Aorta (tissue), 5 donors: ENCODE measurements at places on chromosomes 11 and 22. TPM values are rescaled to one million over a fixed set of nuclear protein-coding genes. Genes with fewer than 3 reads are reported as not detected.
A peak's percentile ranks its signal among the peaks of the same experiment; 100 is the strongest.

DNA sequence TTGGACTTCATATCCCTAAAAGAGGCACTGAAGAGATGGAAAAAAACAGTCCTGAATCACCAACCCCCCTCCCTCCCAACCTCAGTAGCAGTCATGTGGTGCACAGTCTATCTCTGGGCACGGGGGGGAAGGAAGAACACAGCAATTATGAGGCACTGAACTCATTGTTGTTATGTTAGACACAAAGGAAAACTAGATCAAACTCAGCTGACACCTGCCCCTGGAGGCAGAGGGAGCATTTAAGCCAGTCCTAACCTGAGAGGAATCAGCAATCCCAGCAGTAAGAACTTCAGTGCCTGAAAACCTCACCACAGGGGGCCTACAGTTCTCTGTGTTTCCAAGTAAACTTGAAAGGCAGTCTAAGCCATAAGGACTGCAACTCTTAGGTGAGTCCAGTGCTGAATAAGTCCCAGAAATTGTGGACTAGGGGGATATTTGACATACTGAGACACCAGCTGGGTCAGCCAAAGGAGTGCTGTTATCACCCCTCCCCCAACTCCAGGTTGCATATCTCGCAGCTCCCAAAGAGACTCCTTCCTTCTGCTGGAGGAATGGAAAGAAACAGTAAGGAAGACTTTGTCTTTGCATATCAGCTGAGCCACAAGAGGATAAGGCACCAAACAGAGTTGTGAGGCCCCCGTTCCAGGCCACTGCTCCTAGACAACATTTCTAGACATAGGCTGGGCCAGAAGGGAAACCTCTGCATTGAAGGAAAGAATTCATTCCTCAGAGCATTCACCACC, 72.5 kb downstream of the GLYATL1 start:
- no peak for DNase-seq

DNA sequence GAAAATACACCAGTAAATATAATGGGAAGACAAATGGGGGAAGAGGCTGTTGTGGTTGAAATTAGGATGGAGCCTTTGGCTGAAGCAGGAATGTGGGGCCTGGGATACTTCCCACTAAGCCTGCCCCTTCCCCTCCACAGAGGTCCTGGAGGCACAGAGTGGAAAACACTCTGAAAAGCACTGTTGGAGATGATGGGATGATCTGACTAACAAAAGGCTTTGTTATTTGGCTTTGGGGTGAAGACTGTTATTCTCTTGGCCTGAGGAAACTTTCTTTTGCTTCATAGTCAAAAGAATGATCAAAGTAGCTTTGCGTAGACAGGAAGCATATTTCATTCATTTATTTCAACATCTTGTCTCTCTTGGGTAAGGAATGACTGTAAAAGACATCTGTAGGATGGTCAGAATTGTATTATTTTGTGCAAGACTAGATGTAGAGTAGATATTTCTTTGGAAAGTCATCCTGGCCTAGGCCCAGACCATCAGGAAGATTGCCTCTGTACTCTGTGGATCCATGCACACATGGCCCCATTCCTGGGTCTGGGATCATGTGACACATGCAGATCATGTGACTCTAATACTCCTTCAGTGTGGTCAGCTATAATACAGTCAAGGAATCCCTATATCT, 111.4 kb downstream of the SPON1 start:
- DNase-seq: no peak

DNA sequence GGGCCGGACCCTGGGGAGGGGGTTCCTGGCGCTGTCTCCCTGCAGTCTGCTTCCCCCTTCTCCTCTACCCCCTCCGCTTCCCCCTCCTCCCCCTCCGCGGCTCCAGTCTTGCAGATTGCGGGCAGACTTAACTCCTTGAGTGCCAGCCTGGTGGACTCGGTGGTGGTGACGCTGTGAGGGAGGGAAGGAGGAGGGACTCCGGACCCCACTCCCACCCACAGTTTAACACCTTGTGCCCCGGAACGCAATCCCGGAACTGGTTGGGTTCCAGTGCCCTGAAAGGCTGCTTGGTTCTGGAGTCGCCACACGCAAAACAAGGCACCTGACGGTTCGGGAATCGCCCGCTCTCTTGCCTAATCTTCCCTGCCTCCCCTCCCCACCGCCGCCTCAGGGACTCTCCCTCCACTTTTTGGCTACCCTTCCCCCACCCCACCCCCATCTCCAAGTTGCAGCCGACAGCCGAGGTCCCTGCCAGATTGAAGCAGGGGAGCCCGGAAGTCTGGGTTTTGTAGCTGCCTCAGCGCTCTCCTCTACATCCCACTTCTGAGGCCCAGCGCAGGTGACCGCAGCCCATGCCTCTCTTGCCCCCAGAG, 3.9 kb upstream of the BCL9L start:
- DNase-seq: peak; percentile 93

GRCh38 chr11:75267171-75267970, 26.8 kb downstream of the TPBGL start:
- DNase-seq: peak; percentile 65

DNA sequence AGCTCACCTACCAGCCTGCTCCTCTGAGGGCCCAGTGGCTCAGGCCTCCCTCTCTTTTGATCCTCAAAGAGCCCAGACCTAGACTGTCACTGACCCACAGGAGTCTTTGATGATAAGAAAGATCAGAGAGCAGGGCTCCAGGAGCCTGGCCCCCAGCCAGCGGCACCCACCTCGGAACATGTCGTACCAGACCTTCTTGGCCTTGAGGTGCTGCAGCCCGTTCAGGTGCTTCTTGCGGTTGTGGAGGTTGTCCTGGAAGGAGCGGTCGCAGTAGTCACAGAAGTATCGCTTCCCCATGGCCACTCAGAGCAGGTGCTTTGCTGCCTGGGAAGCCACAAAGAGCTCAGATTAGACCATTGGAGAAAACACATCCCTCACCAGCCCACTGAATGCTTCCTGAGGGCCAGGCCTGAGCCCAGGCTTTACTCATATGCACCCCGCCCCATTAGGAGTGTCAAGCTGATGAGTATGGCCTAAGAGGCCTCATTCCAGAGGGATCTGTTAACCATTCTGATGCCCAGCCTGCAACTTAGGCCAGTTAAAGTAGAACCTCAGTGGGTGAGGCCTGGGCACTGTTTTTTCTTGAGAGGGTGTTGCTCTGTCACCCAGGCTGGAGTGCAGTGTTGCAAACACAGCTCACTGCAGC, 18.4 kb downstream of the ZMAT5 start:
- no peak for DNase-seq

- no peak for DNase-seq
These were observed 3.0 kb downstream of the RASSF10 start for GRCh38 chr11:13012056-13012661.

GRCh38 chr11:93622043-93622442, 39.4 kb upstream of the CEP295 start:
- DNase-seq: no peak

- DNase-seq: no peak
These were observed 146.8 kb downstream of the DBX1 start for GRCh38 chr11:20013346-20014066.

- no peak for DNase-seq
These were observed 14.5 kb upstream of the CYP2R1 start for GRCh38 chr11:14906578-14906977.

DNA sequence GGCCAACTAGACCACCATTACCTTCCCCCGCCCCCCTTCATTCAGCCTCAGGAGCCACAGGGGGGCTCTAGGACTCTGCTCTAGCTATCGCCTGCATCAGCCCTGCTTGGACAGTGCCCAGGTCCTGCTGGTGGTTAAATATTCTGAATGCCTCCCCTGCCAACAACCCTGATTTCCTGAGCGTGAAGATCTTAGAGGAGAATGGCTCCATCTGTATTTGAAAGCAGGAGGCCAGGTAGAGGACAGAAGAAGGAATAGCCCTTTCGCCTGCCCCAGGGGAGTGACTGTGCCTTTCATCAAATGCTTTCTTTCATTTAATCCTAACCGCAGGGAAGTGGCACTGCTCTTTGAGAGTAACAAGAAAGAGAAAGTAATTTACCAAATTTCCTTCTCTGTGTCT, 69.2 kb downstream of the ISX start:
- DNase-seq: no peak

- DNase-seq: no peak
These were observed 40.6 kb upstream of the ARL14EP start for GRCh38 chr11:30282289-30282631.

- no peak for DNase-seq
These were observed 2.9 kb downstream of the AP5B1 start for GRCh38 chr11:65777821-65778361.

DNA sequence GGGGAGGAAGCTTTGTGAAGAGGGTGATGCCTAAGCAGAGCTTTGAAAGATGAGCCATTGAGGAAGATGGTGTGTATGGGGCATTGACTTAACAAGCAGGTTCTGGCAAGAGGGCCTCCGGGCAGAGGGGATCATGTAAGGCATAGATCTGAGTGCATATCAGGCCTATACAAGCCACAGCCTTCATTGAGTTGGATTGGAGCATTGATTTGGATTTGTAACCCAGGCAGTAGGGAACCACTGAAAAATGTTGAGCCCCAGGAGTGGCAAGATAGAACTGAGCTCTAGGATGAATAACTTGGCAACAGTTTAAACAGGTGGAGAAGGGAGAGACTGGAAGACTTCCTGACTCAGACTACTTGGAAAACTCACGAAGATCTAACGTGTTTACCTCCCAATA, 21.4 kb downstream of the PANX1 start:
- DNase-seq: no peak

- DNase-seq: no peak
These were observed 59.3 kb downstream of the RAB30 start for GRCh38 chr11:83012168-83013067.

GRCh38 chr11:122673701-122674100, 18.2 kb downstream of the UBASH3B start:
- DNase-seq: no peak

- no peak for DNase-seq
These were observed 97.7 kb downstream of the MPPED2 start for GRCh38 chr11:30488304-30488998.

DNA sequence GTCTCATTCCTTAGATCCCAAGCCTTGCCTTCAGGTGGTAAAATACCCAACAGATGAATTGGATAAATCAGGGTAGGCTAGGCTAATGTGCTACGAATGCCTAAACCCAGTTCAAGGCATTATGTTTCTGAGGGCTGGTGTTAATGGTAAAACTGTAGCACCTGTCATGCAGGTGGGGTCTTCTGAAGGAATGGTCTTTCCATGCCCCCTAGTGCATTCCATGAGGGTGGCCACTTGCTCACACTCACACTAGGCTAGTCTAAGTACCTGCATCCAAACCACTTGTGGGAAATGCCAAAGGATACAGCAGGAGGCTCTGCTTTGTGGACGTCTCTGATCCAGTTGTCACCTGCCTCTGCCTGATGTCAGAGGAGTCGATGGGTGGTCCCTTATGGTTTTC, 24.2 kb upstream of the UCP3 start:
- DNase-seq: no peak

DNA sequence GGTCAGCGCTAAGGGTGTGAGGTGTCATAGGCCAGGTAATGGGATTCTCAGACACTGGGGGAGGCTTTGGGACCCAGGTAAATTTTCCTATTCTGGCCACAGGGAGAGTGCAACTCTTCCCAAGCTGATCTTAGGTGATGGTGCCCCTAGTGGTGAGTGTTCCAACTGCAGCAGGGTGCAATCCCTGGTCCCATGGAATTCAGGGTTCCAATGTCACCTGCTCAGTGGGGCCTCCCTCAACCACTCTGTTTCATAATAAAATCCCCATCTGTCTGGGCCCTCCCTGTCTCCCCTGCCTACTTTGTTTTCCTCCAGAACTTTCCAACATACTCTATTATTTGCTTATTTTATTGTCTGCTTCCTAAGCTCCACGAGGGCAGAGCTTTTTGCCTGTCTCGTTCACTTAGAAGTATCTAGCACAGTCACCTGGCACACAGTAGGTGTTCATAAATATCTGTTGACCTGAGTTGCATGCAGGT, 2.9 kb upstream of the SGSM1 start:
- peak; percentile 87 for DNase-seq

DNA sequence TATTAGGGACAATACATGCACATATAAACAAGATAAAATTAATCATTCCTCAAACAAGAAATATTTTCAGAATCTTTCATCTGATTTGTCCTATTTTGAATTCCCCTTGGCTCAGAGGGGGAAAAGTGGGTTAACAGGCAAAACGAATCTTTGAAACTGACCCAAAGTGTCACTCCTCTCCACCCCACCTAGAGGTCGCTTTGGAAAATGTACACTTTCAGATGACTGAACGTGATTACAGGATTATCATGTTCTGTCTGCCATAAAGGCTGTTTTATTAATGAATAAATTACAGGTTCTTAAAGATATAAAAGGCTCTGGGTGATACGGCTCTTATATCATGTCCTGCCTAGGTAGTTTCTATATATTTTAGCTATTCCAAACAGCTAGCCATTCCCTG, 1735.0 kb downstream of the LRRC4C start:
- no peak for DNase-seq

DNA sequence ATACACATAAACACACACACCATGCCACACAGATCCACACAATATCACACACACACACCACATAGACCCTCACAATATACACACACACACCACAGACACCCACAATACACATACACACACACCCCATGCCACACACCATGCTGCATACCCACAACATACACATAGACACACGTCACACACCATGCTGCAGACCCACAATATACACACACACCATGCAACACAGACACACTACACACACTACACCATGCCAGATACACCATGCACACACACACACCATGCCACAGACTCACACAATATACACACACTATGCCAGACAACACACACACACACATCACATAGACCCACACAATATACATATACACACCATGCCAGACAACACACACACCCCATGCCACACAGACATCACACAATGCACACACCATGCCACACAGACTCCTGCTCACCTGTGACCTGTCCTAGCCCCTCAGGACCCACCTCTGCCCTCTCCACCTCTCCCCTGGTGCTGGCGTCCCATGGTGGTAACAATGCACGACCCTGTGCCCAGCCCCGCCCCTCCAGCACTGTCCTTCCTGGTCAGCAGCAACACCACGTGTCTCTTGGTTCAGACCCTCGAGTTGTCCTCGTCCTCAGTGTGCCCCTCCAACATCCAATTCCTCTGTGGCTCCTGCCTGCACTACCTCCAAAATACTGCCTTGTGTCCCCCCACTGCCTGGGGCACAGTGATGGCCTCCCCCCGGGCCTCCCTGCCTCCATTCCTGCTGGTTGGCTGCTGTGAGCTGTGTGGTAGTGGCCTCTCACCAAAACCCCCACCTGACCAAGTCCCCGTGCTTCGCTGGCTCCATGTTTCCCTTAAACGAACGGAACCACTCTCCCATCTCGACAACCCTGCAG, 23.7 kb upstream of the RFPL3 start:
- DNase-seq: no peak

- peak; percentile 33 for DNase-seq
These were observed 592.4 kb downstream of the TBC1D22A start for GRCh38 chr22:47354668-47355387.

GRCh38 chr11:1570896-1571759, 943 bp downstream of the DUSP8 start:
- peak; percentile 79 for DNase-seq

Gene MRGPRX3
- total RNA-seq: not detected

Gene CLMP
- 70.9 TPM for total RNA-seq

Gene GGTLC3
- not detected for total RNA-seq

Gene RGL4
- 1.4 TPM for total RNA-seq

Gene NXPE2
- total RNA-seq: 0.19 TPM

Gene NFAM1
- total RNA-seq: 5.3 TPM

Gene OR10G6
- not detected for total RNA-seq

Gene FOLR1
- not detected for total RNA-seq
